ENCODE measurements at places on chromosomes 2 and 18. TPM values are rescaled to one million over a fixed set of nuclear protein-coding genes. Genes with fewer than 3 reads are reported as not detected.

CCDC85A gene
- total RNA-seq: not detected

KCNG2 gene
- total RNA-seq: not detected

DNA sequence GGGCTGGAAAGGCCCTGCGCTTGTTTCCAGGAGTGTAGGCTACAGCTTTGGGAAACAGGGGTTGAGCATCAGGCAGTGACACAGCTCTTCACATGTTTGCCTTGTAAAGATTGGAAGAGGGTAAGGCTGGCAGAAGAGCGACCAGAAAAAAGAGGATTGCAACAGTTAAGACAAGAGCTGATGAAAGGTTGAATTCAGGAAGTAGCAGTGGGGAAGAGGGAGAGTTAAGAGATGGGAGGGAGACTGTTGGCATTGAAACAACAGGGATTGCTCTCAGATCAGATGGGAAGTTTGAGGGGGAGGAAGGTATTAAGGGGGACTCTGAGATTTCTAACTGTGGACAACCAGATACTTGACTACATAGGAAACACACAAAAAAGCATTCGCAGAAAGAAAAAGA, 96.9 kb downstream of the CTAGE1 start:
- DNase-seq: no peak

DNA sequence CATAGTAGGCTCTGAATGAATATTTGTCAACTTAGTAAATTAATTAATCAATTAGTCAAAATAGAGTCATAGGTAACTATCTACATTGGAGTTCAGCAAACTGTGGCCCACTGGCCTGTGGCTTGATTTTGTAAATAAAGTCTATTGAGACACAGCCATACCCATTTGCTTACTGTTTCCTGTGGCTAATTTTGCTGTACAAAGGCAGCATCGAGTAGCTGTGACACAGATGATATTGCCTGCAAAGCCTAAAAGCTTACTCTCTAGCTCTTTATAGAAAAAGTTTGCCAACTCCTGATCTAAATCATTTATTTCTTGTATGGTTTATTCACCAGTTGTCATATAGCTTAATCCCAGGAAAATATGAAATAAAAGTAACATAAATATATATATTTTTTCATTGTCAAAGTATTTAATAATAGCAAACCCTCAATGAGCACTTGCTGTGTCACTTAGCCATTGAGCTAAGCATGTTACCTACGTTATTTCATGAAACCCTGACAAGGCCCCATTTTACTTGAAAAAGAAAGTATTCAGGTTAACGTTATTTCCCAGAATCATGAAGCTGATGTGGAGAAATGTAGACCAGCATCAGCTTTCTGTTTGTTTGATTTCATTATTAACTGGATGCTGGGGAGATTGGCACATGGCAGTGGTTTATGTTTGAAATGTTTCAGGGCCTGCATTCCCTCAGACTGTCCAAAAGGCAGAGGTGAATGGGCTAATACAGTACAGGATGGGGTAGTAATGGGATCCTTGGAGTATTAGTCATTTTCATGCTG, 69.6 kb downstream of the ICOS start:
- peak; percentile 40 for DNase-seq

DNA sequence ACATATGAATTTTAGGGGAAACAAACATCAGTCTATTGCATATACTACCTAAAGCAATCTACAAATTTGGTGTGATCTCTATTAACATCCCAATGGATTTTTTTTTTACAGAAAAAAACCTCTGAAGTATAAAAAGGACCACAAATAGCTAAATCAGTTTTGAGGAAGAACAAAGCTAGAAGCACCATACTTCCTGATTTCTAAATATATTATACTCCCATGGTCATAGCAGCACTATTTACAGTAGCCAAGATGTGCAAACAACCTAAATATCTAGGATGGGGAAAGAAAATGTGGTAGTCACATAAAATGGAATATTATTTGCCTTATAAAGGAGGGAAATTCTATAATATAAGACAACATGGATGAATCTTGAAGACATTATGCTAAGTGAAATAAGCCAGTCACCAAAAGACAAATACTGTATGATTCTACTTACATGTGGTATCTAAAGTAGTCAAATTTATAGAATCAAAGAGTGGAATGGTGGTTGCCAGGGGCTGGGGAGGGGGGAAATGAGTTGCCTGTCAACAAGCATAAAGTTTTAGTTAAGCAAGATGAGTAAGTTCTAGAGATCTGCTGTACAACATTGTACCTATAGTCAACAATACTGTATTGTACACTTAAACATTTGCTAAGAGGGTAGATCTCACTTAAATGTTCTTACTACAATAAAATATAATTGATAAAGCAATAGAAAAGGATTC, 17.6 kb upstream of the CASP8 start:
- DNase-seq: no peak

DNA sequence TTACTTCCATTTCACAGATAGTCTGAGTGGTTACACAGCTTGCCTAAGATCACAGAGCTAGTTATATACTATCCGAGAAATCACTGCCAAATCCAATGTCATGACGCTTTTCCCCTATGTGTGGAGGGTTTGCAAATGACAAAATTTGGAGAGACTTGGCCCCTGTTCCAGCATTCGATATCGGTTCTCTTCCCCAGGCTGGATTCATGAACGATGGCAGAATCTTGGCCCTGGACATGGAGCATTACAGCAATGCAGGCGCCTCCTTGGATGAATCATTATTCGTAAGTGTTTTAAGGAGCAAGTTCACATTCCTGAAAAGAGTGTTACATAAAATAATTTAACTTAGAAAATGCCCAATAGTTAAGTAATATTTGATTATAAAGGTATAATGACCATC, 55.1 kb downstream of the AOX1 start:
- no peak for DNase-seq

DNA sequence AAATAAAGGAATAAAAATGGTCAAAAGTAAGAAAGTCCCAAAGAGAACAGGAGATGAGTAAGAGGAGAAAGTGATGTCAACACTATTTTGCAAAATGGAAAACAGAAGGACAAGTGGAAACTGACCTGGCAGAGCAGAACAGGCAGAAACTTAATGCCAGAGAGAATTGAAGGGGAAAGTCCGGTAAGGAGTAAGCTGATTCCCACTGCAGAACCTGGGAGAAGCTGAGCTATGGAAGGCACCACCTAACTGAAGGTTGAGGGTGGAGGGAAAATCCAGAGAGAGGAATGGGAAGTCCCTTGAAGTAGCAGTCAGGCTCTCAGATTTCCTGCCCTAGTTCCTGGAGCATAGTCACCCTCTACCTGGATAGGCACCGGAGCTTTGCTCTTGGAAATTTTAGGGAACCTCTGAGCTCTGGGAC, 59.8 kb downstream of the MOGAT1 start:
- no peak for DNase-seq
